ENCODE measurements at places on chromosomes 3 and 15.

DNA sequence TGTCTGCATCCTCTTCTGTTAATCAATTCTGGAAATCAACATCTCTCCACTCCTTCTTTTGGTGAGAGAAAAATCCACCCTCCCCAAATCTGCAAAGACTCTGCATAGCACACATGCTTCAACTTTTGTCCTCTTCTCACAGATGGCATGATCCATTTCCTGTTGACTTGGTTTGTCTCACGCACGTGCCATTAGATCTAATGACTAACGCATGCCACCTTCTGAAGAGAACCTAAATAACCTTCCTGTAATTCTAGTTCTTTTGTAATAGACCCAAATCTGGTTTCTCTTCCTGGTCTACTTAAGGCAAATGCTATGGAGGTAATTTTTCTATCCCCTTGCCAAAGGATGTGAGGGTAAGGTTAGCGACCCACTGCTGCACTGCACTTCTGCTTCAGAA, 51.0 kb upstream of the ATOSA start:
- DNase-seq = no peak

- DNase-seq = no peak
Measured at GRCh38 chr3:28808068-28808467, 459.4 kb upstream of the AZI2 start.

DNA sequence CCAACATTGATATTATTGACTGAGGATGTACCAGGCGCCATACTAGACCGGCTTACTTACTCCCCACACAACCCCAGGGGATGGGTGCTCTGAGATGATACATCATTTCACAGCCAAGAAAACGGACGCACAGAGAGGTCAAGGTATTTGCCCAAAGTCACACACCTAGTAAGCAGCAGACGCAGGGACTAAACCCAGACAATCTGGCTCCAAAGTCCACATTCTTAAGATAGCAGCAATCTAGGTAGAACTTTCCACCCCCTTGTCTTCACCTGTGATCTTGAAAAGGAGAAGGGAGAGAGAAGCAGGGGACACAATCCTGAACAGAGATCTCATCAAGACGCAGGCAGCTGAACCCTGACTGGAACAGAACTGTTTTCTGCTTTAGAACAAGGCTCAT, 200.6 kb downstream of the XXYLT1 start:
- no peak for DNase-seq

GRCh38 chr3:132726341-132726823, 4.2 kb upstream of the NPHP3 start:
- DNase-seq = no peak

GRCh38 chr15:43525131-43525530, 7.7 kb downstream of the MAP1A start:
- no peak for DNase-seq

- no peak for DNase-seq
Measured at GRCh38 chr15:75125935-75126334, 75.7 kb upstream of the C15orf39 start.

- DNase-seq = no peak
Measured at GRCh38 chr15:98978153-98978552, 29.4 kb downstream of the PGPEP1L start.

DNA sequence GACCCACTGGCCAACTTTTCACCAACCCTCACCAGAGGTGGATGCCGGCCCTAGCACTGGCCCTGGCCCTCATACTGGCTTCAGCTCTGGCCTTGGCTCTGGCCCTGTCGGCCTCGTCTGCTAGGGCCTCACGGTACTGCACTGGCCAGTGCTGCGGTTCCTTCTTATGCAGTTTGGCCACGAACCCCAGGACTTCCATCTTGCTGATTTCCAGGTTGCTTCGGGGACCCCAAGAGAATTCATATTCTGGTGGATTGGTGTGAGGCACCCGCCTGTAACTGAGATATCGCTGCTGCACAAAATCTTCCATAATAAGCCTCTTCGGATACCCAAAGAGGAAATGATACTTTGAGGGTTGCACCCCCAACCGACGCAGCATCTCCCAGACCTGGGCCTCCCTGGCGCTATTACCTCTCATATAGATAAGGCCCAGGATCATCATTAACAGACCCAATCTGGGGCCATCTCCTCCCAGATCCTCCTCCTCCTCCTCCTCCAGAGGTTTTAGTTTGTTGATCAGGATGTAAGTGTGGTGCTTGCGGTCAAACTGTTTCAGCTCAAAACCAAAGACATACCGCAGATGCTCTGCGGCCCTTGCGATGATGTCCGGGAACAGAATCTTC, 883 bp downstream of the MAGEF1 start:
- no peak for DNase-seq

DNA sequence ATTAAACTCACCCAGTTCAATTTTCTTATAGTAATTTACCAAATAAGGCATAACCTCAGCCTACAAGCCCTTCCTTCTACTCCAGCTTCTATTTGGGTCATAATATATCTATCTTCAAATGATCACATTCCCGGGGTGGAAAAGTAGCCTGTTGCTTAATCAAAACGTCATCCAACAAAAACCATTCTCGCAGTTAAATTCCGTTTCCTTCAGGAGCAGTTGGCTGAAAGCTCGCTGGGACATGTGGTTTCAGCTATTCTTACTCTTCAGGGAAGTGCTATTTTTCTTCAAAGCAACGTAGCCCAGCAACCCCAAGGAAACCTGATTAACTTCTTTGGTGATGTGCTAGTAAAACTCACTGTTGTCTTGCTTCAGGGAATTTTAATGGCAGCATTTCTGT, 59.6 kb downstream of the MAGI1 start:
- peak; percentile 88 for DNase-seq

DNA sequence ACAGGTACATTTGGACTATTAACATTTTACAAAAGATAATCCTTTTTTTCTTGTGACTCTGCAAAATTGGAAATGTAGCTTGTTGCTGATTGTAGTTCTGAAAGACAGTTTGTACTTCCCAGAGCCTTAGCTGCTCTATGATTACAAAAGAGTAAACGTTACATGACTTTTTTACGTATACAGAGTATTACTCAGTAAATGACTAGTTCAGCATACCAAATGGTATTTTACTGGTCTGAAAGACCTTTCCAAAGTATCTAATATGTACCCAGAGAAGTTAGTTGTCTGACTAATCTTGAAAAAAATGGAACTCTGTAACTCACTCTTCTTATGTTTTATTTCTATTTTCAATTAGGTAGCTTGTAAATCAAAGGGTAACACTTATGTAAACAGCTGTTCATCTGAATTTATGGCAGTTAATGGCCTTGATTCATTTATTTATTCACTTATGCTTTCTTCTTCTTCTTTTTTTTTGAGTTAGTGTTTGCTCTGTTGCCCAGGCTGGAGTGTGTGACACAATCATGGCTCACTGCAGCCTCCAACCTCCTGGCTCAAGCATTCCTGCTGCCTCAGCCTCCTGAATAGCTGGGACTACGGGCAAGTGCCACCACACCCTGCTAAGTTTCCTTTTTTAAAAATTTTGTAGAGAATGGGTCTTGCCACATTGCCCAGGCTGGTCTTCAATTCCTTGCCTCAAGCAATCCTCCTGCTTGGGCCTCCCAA, 151.7 kb downstream of the C3orf38 start:
- DNase-seq = no peak

- DNase-seq = no peak
Measured at GRCh38 chr3:141646760-141647561, 91.1 kb upstream of the RNF7 start.

DNA sequence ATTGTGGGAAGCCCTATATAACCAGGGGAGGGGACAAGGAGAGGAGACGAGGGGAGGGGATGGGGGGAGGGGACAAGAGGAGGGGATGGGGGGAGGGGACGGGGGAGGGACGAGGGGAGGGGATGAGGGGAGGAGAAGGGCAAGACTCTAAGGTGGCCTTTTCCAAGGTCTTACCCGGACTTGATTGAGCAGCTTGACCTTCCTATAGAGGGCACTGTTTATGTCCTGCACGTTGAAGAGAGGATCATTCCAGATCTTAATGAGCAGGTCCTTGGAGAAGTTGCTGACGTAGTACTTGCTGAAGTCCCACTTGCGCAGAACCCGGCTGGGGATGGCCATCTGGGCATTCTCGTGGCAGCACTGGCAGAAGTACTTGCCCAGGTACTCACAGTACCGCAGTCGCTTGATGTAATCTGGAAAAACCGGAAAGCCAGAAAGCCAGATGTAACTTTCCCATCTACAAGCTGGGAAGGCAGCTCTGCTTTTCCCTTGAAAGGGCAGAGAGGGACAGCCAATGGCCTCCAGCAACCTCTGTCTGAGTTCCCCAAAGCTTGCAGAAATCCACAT, 55.7 kb downstream of the RUBCN start:
- no peak for DNase-seq
